ENCODE measurements at places on chromosomes 4 and X.

GRCh38 chr4:18689308-18690115 is 668.0 kb upstream of the LCORL start:
- peak; percentile 36 for DNase-seq

- no peak for DNase-seq
These were observed 35.7 kb downstream of the BCORL1 start for GRCh38 chrX:130018143-130018542.

GRCh38 chr4:159071178-159071968 is 31.5 kb upstream of the RAPGEF2 start:
- peak; percentile 57 for DNase-seq

DNA sequence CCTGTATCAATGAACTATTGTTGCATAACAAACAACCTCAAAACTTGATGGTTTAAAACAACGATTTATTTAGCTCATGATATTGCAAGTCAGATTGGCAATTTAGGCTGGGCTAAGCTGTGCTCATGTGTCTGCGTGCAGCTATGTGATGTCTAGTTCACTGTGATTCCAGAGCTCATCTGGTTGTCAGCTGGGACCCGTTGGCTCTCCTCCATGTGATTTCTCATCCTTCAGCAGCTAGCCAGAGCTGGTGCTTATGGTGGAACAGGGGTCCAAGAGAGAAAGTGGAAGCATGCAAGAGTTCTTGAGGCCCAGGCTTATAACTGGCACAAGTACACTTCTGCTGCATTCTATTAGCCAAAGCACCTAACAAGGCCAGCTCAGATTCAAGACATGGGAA is 28.8 kb upstream of the TRPC3 start:
- DNase-seq, result peak; percentile 72

DNA sequence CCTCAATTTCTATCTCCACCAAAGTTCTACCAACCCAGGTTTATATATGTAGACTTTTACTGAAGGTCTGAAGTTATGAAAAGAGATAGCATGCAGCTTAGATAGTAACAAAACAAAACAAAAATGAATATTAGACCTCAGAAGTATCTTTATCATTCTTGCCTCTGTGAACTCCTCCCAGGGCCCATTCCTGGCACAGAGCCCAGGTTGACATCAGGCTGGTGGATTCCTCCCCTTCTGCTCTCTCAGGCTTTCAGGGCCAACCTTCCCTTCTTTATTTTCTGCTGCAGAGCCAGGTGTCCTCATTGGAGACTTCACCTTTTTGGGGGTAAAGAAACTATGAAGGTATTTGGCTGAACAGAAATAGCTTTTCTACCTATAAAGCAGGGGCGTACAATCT is 112.8 kb upstream of the PITX2 start:
- no peak for DNase-seq

- DNase-seq, result no peak
These were observed 295.3 kb downstream of the GRID2 start for GRCh38 chr4:92599044-92599443.

DNA sequence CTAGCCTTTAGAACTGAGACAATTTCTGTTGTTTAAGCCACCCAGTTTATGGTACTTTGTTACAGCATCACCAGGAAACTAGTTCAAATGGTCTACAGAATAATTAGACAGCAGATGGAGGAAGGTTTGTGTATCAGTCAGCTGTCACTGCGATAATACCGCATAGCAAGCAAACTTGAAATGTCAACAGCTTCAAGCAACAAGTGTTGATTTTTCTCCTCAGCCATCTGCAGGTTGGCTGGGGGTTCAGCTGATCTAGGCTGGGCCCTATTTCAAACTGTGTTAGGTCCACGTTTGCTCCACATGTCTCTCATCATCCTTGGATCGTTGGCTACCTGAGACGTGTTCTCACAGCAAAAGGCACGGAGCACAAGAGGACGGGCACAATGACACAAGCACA is 19.2 kb upstream of the PHEX start:
- no peak for DNase-seq

DNA sequence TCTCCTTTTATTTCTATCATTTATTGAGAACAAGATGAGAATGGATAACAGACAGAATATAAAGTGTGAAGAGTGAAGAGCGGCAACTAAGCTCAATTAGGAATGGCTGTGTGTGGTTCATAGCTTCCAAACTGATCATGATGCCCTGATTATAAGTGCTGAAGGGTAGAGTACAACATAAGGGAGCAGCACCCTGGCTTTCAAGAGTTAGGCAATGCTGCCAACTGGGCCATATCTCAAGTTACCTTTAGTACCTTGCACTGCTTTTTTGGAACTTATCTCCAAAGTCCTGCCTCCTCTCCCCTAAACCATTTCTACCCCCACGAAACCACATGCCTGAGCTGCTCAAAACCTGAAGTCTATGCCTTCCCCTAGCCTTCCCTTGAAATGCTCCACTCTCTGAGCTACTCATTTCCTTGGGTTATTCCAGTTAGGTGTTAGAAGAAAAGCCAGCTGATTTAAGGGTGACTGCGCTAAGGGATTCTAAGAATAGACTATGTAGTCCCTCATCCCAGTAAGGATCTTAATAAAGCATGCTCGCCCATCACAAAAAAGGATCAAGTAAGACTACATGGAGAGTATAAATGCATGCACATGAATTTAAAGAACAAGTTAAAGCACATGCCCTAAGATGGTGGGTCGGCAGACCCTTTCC is 29.6 kb downstream of the MED14 start:
- DNase-seq, result no peak

- no peak for DNase-seq
These were observed 96.4 kb upstream of the TRPC5OS start for GRCh38 chrX:111779582-111779981.

- no peak for DNase-seq
These were observed 934.5 kb upstream of the TENM3 start for GRCh38 chr4:181308476-181309312.

GRCh38 chr4:52862639-52863161 is 583 bp downstream of the RASL11B start:
- DNase-seq, result no peak

- DNase-seq, result no peak
These were observed 315.7 kb downstream of the FBXW7 start for GRCh38 chr4:152220201-152220666.

DNA sequence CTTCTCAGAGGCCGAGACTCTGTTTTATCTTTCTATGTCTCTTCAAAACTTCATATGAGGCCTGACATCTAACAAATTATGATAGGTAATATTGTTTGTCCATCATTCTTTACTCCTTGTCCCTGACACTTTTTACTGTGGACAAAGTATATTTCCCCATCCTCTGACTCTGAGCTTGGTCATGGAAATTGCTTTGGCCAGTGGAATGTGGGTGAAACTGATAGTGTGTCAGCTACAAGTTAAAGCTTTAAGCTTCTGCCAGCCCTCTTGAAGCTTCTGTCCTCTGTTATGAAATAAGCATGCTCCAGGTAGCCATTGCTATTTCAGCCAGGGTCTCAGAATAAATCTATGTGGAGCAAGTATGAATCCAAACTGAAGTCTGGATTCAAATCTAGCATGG is 604.6 kb downstream of the BCOR start:
- DNase-seq, result no peak

GRCh38 chr4:61517144-61517543 is 317.0 kb downstream of the ADGRL3 start:
- DNase-seq, result no peak

- no peak for DNase-seq
These were observed 88.2 kb downstream of the TMA16 start for GRCh38 chr4:163582703-163583102.

DNA sequence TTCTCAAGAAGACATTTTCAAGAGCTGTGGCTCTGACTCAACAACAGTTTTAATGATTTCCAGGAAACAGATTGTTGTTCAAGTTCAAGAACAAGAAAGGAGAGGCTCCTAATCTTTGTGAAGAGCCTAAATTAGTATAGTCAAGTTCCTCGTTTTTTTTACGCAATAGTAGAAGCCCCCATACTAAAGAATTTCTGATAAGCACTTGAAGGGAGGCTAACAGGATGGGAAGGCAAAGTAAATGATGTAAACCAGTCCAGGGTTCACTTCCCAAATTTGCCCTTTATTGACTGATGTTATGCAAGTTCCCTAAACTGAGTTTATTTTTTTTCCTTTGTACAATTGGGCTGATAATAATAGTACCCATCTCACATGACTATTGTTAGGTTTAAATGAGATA is 178.2 kb downstream of the RTL9 start:
- no peak for DNase-seq

GRCh38 chrX:43225626-43226328 is 430.3 kb upstream of the MAOA start:
- DNase-seq, result no peak

DNA sequence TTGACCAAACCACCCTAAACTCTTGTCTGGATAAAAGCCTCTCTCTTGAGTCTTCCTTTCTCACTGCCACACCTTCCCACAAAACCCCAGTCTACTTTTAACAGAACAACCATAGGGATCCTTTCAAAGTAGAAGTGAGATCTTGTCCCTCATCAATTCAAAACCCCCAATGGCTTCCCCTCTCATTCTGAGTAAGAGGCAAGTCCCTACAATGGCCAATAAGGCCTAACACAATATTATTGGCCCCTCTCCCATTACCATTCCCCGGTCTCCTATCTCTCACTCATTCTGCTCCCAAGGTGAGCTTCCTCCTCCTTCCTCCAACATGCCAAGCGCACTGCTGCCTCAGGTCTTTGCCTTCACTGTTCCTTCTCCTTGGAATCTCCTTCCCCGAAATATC is 57.1 kb downstream of the REELD1 start:
- no peak for DNase-seq

- DNase-seq, result no peak
These were observed 67.5 kb upstream of the CXCL13 start for GRCh38 chr4:77538144-77538543.

GRCh38 chr4:52111995-52112394 is 60.9 kb downstream of the SPATA18 start:
- DNase-seq, result peak; percentile 35
